ENCODE measurements at places on chromosomes 7 and 10. TPM values are rescaled to one million over a fixed set of nuclear protein-coding genes. Genes with fewer than 3 reads are reported as not detected.

The SLC13A1 gene
- total RNA-seq, result not detected

The SUGCT gene
- total RNA-seq, result 18.8 TPM

The ASB13 gene
- 7.4 TPM for total RNA-seq

The FAM221A gene
- 0.95 TPM for total RNA-seq

The GTF2IRD2 gene
- total RNA-seq, result 9.5 TPM

The KLHL7 gene
- total RNA-seq, result 21.6 TPM

The AFAP1L2 gene
- 0.26 TPM for total RNA-seq

The PLEKHS1 gene
- total RNA-seq, result not detected

The KNDC1 gene
- 3.3 TPM for total RNA-seq

The LRRC18 gene
- total RNA-seq, result not detected

The NOLC1 gene
- 14.4 TPM for total RNA-seq

The TMEM176A gene
- not detected for total RNA-seq

The PDCD4 gene
- 168 TPM for total RNA-seq

The ANKRD30A gene
- total RNA-seq, result not detected

The GJC3 gene
- total RNA-seq, result not detected

The RALA gene
- 30.8 TPM for total RNA-seq

The HHEX gene
- 2.8 TPM for total RNA-seq

The ZC3HAV1L gene
- total RNA-seq, result 3.8 TPM

The PON1 gene
- not detected for total RNA-seq

The LSM8 gene
- 36.9 TPM for total RNA-seq

The IMPDH1 gene
- 33.5 TPM for total RNA-seq

The SSMEM1 gene
- not detected for total RNA-seq

The VWC2 gene
- total RNA-seq, result under 0.01 TPM

The LBX1 gene
- total RNA-seq, result under 0.01 TPM

The LYZL1 gene
- total RNA-seq, result not detected

The MACROH2A2 gene
- total RNA-seq, result 11.0 TPM

The LIPM gene
- not detected for total RNA-seq

The UCN3 gene
- not detected for total RNA-seq

The PLXDC2 gene
- total RNA-seq, result 3.8 TPM

The CNNM2 gene
- total RNA-seq, result 5.4 TPM

The HABP2 gene
- total RNA-seq, result not detected

The STEAP1 gene
- 30.7 TPM for total RNA-seq

The GBX1 gene
- not detected for total RNA-seq

The CARD11 gene
- not detected for total RNA-seq

The ORC5 gene
- 13.0 TPM for total RNA-seq

The CELF2 gene
- 4.4 TPM for total RNA-seq

The TMEM196 gene
- not detected for total RNA-seq

The TCAF2 gene
- total RNA-seq, result 0.94 TPM

The VAX1 gene
- not detected for total RNA-seq

The AIFM2 gene
- total RNA-seq, result 9.0 TPM

The NEBL gene
- 0.16 TPM for total RNA-seq

The TNPO3 gene
- total RNA-seq, result 60.0 TPM

The GARIN1A gene
- total RNA-seq, result 0.52 TPM

The FAM237B gene
- total RNA-seq, result not detected

The AQP1 gene
- total RNA-seq, result 1.4 TPM

The BTBD16 gene
- total RNA-seq, result not detected

The SAP25 gene
- not detected for total RNA-seq

The TLX1 gene
- total RNA-seq, result not detected

The CYP2C19 gene
- not detected for total RNA-seq

The TMEM213 gene
- total RNA-seq, result not detected

The SPDYE8 gene
- not detected for total RNA-seq

The CYP3A5 gene
- 3.1 TPM for total RNA-seq

The AMPH gene
- 3.0 TPM for total RNA-seq

The STARD3NL gene
- 47.0 TPM for total RNA-seq
